ENCODE measurements at places on chromosomes 7 and 10.

GRCh38 chr7:138816650-138817049 lies 18.7 kb upstream of the ATP6V0A4 start:
- no peak for DNase-seq

- no peak for DNase-seq
Measured at GRCh38 chr7:144941127-144941526, 105.3 kb upstream of the TPK1 start.

DNA sequence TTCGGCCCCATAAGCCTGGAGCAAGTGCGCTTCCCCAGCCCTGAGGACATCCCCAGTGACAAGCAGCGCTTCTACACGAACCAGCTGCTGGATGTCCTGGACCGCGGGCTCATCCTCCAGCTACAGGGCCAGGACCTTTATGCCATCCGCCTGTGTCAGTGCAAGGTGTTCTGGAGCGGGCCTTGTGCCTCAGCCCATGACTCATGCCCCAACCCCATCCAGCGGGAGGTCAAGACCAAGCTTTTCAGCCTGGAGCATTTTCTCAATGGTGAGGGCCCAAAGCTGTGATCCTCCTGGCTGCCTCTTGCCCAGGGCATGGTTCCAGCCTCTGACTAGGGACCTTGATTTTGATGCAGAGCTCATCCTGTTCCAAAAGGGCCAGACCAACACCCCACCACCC lies 10.1 kb downstream of the IRF5 start:
- DNase-seq: no peak

- no peak for DNase-seq
Measured at GRCh38 chr10:119288574-119289001, 81.2 kb downstream of the GRK5 start.

DNA sequence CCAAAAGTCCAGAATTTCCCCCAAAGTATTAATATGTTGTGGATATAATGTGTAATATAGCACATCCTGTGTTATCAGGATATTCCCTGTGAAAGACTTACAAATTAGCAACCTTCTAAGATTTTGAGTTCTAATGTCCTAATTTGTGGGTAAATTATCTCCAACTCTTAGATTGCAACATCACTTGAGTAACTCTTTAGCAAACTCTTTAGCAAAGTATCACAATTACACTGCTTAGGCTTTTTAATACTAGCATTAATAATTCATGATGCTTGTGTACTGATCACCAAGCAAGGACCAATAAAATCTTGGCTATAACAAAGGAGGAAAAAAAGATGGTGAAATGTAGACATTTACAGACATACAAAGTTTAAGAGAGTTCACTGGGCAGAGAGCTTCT lies 27.7 kb downstream of the HIP1 start:
- no peak for DNase-seq

Data from left renal pelvis (tissue), 4 donors.